Glutamatergic neuron (in vitro differentiated cells): ENCODE measurements at places on chromosomes 13 and 19.
A peak's percentile ranks its signal among the peaks of the same experiment; 100 is the strongest.

- no peak overlapping the region for H3K4me3 ChIP-seq
- peaks cover 29% of the 10 kb centered on the region for H3K4me1 ChIP-seq
- H3K27ac ChIP-seq: no peak overlapping the region
- H3K36me3 ChIP-seq: peaks cover 16% of the 10 kb centered on the region
- no peak for DNase-seq
Observed at GRCh38 chr13:28470296-28470695, 24.6 kb downstream of the FLT1 start.

- H3K27me3 ChIP-seq: peaks cover 2% of the 10 kb centered on the region
- no peaks in the 10 kb centered on the region for H3K36me3 ChIP-seq
- H3K4me3 ChIP-seq: no peak overlapping the region
- DNase-seq: no peak
Observed at GRCh38 chr19:28737021-28737895, 475.7 kb downstream of the UQCRFS1 start.

GRCh38 chr19:12774588-12775555, at the start of gene HOOK2:
Gene HOOK2, minus strand, starts transcription at chr19:12775552. Its CDS starts 103 bp downstream, at chr19:12775449.
- H3K4me1 ChIP-seq: peaks cover 12% of the 10 kb centered on the region
- no peak for DNase-seq
- H3K27ac ChIP-seq: peak within 1 kb of the TSS; percentile 28
- H3K36me3 ChIP-seq: no peaks in the 10 kb centered on the region

- no peaks in the 10 kb centered on the region for H3K4me1 ChIP-seq
- H3K36me3 ChIP-seq: peaks cover 8% of the 10 kb centered on the region
- H3K27me3 ChIP-seq: no peaks in the 10 kb centered on the region
- no peak for DNase-seq
- no peak overlapping the region for H3K4me3 ChIP-seq
Observed at GRCh38 chr19:3142292-3142670, 6.4 kb downstream of the GNA15 start.

DNA sequence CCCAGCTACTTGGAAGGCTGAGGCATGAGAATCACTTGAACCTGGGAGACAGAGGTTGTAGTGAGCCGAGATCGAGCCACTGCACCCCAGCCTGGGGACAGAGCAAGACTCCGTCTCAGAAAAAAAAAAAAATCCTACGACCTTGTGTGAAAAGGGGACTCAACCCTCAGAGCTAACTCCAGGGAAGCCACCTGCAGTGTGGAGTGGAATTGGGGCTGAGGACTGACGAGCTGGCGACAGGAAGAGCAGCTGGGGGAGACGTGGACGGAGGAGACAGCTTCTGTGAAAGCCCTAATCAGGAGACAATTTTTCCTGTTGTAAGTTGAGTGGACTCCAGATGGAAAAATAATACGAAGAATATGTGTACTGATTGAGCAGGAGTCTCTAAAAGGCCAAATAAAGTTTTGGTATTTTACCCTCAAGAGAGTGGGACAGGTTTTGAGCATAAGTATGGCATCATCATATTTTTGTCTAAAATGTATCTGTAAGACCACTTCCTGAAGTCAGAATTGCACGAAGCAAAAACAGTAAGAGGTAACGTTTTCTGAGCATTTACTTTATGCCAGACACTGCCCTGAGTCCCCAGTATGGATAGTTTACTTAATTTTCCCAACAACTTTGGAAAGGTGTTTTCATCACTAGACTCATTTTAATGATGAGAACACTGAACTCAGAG, 12.0 kb upstream of the LAIR1 start:
- H3K4me1 ChIP-seq: no peaks in the 10 kb centered on the region
- no peaks in the 10 kb centered on the region for H3K36me3 ChIP-seq
- H3K27ac ChIP-seq: no peak overlapping the region

GRCh38 chr13:30681843-30682242, 53.5 kb upstream of the ALOX5AP start:
- no peak for DNase-seq
- H3K4me3 ChIP-seq: no peak overlapping the region
- H3K27me3 ChIP-seq: peaks cover 7% of the 10 kb centered on the region
- no peaks in the 10 kb centered on the region for H3K36me3 ChIP-seq
- peaks cover 17% of the 10 kb centered on the region for H3K4me1 ChIP-seq
- no peak overlapping the region for H3K27ac ChIP-seq

- H3K4me1 ChIP-seq: peaks cover 28% of the 10 kb centered on the region
- no peak overlapping the region for H3K4me3 ChIP-seq
- H3K27me3 ChIP-seq: no peaks in the 10 kb centered on the region
- no peak for DNase-seq
Observed at GRCh38 chr13:51311957-51312520, 27.5 kb upstream of the SERPINE3 start.

GRCh38 chr13:56687131-56687530, 453.6 kb upstream of the PRR20A start:
- no peak overlapping the region for H3K4me3 ChIP-seq
- H3K4me1 ChIP-seq: peaks cover 23% of the 10 kb centered on the region
- H3K27me3 ChIP-seq: no peaks in the 10 kb centered on the region
- DNase-seq: no peak
- H3K36me3 ChIP-seq: no peaks in the 10 kb centered on the region

- H3K4me1 ChIP-seq: no peaks in the 10 kb centered on the region
- no peaks in the 10 kb centered on the region for H3K36me3 ChIP-seq
- no peaks in the 10 kb centered on the region for H3K27me3 ChIP-seq
- H3K27ac ChIP-seq: no peak overlapping the region
- no peak overlapping the region for H3K4me3 ChIP-seq
Observed at GRCh38 chr13:51058461-51059167, 52.5 kb downstream of the C13orf42 start.

DNA sequence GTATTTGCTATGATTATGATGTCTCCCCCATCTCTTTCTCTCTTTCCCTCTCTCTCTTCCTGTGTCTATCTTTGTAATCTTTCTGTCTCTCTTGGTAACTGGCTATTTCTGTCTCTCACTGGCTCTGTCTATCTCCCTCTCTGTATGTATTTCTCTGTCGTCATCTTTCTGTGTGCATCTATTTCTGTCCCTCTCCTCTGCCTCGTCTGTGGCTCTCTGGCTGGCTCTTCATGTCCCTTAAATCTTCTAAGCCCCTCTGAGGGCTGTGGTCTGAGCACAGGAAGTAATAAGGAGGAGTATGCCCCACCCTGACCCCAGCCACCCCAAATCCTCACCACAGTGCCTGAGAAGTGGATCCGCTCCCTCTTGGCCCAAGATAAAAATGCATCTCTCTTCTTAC, 104.4 kb downstream of the DNAJC15 start:
- peaks cover 37% of the 10 kb centered on the region for H3K4me1 ChIP-seq
- peak overlapping the region; percentile 55 for H3K4me3 ChIP-seq
- H3K27me3 ChIP-seq: peaks cover 3% of the 10 kb centered on the region
- peak overlapping the region; percentile 67 for H3K27ac ChIP-seq
- no peaks in the 10 kb centered on the region for H3K36me3 ChIP-seq

GRCh38 chr19:3316659-3317207, 49.6 kb upstream of the NFIC start:
- no peak for DNase-seq
- no peaks in the 10 kb centered on the region for H3K4me1 ChIP-seq
- H3K36me3 ChIP-seq: no peaks in the 10 kb centered on the region
- no peak overlapping the region for H3K27ac ChIP-seq
- no peak overlapping the region for H3K4me3 ChIP-seq

DNA sequence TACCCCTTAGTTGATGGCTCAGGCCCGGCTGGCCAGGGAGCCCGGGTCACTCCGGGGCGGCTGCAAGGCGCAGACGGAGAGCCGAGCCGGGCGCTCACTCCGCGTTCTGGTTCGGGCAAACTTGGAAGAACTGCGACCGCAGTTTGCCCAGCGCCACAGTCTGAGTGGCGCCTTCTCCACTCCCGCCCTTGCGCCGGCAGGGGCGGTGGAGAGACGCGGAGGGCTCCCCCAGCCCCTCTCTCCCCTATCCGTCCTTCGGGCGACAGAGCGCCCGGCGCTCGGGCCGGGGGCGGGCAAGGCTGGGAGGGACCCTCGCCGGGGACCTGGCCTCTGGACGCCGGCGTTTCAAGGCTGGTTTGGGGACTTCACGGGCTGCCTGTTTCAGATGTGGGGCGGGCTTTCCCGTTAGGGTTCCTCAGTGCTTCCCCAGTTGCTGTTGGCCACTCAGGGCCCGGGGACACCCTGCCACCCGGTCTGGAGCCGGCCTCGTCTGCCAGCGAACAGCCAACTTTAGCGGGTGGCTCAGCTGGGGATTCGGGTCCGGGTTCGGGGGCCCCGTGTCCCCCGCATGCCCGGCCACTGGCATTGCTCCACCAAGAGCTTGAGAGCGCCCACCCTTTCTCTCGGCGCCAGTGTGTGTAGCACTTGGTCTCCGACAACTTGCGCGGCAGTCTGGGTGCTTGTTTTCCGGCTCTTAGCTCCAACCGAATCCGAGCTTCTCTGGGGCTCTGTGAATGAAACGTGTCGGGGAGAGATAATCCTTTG, 1.5 kb downstream of the GPC6 start:
- H3K4me1 ChIP-seq: peaks cover 12% of the 10 kb centered on the region
- H3K27ac ChIP-seq: peak overlapping the region; percentile 91
- no peaks in the 10 kb centered on the region for H3K36me3 ChIP-seq
- peak; percentile 82 for DNase-seq
- H3K27me3 ChIP-seq: peaks cover 6% of the 10 kb centered on the region

DNA sequence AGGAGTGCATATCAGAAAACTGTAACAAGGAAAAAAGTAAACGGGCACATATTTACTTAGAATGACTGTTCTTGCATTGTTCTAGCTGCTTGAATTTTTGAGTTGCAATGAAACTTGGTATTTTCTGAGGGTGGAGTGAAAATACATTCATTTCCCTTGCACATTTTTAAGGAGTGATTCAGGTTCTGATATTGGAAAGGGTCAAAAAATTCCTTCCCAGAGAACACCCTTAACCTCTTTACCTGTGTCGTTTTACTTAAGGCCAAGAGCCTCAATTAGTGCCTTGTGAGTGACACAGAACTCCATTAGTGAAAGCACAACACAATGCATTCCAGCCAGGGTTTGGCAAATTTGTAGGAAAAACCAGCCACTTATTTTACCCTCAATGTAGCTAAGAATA, 2.3 kb downstream of the ITGBL1 start:
- H3K36me3 ChIP-seq: no peaks in the 10 kb centered on the region
- H3K4me1 ChIP-seq: no peaks in the 10 kb centered on the region
- H3K27me3 ChIP-seq: peaks cover 3% of the 10 kb centered on the region
- H3K27ac ChIP-seq: no peak overlapping the region
- H3K4me3 ChIP-seq: no peak overlapping the region
- DNase-seq: no peak

DNA sequence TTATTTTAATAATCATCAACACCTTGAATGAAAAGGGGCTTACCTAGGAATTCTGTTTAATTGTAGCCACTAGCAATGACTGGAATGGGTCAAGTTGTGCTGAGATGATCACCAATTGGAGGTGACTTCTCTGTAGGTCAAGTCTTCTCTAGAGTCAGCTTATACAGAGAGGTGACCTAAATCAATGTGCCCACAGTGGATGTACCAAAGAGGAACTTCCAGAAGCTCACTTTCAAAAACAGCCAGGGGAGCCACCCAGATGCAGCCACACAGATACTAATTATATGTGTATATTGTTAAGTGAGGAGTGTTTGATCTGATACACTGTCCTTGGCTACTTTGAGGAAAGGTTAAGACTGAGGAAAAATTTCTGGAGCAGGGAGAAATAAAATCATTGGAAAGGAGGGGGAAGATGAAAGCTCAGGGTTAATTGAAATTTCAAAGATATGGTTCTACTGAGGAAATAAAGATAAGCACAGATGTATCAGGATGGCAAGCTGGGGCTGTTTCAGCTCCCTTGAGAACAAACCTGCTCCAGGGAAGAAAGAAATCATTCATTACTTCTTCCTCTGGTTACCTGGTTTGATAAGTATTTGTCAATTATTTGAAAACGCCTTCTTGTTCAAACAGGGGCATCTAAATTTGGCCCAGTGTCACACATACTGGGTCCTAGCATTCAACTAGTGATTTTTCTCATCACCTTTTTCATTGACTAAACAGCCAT, 5.1 kb downstream of the GPR183 start:
- H3K27me3 ChIP-seq: peaks cover 2% of the 10 kb centered on the region
- H3K36me3 ChIP-seq: no peaks in the 10 kb centered on the region
- no peak overlapping the region for H3K4me3 ChIP-seq
- H3K4me1 ChIP-seq: peaks cover 9% of the 10 kb centered on the region
- DNase-seq: no peak

- no peaks in the 10 kb centered on the region for H3K27me3 ChIP-seq
- peaks cover 8% of the 10 kb centered on the region for H3K36me3 ChIP-seq
- H3K4me1 ChIP-seq: no peaks in the 10 kb centered on the region
Observed at GRCh38 chr13:94280349-94280748, 199.1 kb downstream of the DCT start.

- no peak overlapping the region for H3K27ac ChIP-seq
- no peak overlapping the region for H3K4me3 ChIP-seq
- H3K36me3 ChIP-seq: no peaks in the 10 kb centered on the region
- no peaks in the 10 kb centered on the region for H3K27me3 ChIP-seq
- H3K4me1 ChIP-seq: no peaks in the 10 kb centered on the region
Observed at GRCh38 chr13:74931698-74932433, 550.1 kb downstream of the TBC1D4 start.

DNA sequence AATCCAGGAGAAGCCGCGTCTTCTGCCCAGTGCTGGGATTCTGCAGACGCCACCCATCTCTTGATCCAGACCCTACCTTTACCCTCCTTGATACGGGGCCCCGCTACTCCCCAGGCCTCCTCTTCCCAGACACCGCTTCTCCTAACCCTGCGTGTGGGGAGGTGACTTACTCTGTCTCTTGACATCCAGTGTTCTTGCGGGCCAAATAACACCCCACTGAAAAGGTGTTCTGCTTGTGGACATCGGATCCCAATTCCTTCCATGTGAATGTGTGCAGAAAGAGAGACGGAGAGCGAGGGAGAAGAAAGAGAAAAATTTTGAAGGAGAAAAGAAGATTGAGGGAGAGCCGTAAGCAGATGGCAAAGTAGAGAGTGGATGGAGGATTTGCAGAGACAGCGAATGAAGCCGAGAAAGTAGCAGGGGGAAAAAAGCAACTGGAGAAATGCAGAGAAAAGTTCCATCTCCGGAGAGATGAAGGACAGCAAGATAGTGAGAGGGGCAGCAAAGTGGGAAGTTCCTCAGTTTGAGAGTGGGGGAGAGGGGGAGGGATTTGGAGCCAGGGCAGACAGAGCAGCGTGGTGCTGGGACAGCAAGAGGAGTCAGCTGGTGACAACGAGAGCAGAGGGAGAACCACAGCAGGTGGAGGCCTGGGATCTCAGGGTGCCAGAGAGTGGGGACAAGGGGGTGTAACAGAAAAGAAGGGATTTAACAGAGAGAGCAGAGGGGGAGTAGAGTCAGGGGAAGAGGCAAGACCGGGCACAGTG, 814 bp downstream of the ZNF480 start:
- H3K4me1 ChIP-seq: peaks cover 6% of the 10 kb centered on the region
- DNase-seq: peak; percentile 31

- no peaks in the 10 kb centered on the region for H3K27me3 ChIP-seq
- peaks cover 10% of the 10 kb centered on the region for H3K36me3 ChIP-seq
Observed at GRCh38 chr13:43537124-43537523, 249.6 kb downstream of the ENOX1 start.
